ENCODE measurements at places on chromosomes 6 and 20.

- no peak for DNase-seq
These were observed 49.0 kb upstream of the HTR1E start for GRCh38 chr6:86888301-86888700.

DNA sequence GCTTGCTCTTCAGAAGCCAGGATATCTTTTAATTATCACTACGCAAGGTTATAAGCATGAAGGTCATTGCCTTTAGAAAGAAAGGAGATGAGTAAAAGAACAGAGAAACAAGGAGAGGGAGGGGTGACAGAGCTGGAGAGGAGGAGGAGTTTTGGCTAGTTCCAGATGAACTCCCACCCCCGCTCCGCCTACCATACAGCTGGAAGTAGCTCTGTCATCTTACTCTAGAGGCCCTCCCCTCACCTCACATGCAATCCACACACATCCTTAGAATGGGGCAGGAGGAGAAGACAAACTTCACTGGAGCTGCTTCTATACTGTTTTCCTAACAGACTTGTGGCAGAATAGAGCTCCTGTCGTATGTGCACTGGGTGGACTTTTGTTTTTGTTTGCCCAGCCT lies 144.7 kb downstream of the SCML4 start:
- no peak for DNase-seq

- no peak for DNase-seq
These were observed 46.4 kb upstream of the CHD6 start for GRCh38 chr20:41664584-41664983.

GRCh38 chr6:13593720-13594119 lies 19.3 kb downstream of the SIRT5 start:
- DNase-seq, result no peak

DNA sequence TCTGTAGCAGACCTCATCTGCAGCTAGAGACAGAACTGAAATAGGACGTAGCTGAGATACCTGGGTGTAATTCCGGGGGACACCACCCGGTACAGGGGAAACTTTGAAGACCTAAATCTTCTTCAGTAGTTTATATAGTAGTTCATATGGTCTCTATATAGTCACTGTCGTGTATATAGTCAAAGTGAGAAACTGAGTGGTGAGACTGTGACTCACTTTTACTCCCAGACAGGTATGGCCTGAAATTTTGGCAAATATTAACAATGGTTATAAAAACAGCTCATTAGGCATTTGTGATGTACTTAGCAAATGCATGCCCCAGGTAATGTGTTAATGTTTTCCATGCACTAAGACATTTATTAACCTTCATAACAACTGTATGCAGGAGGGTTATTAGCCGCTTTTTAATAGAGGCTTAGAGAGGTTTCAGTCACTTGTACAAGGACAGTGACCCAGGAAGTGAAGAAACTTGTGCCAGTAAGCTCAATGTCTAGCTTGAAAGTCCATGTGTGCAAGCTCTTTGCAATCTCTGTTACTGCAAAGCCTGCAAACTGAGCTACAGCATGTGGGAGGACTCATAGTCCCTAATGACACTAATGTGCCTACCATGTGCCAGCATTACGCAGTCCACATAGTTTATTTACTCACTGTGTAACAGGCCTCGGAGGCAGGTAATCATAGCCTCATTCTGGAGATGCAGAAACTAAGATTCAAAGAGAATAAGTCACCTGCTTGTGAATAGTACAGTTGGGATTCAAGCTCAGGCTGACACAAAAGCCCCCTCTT lies 165.4 kb upstream of the CHD6 start:
- DNase-seq, result no peak

- DNase-seq, result no peak
These were observed 114.2 kb upstream of the MTHFD1L start for GRCh38 chr6:150751296-150751695.
